ENCODE measurements at places on chromosomes 1 and 21. TPM values are rescaled to one million over a fixed set of nuclear protein-coding genes. Genes with fewer than 3 reads are reported as not detected.

Gene CACNA1S
- total RNA-seq, result not detected

Gene SIM2
- total RNA-seq, result 1.5 TPM

Gene OR14K1
- not detected for total RNA-seq

Gene INSRR
- 0.08 TPM for total RNA-seq

DNA sequence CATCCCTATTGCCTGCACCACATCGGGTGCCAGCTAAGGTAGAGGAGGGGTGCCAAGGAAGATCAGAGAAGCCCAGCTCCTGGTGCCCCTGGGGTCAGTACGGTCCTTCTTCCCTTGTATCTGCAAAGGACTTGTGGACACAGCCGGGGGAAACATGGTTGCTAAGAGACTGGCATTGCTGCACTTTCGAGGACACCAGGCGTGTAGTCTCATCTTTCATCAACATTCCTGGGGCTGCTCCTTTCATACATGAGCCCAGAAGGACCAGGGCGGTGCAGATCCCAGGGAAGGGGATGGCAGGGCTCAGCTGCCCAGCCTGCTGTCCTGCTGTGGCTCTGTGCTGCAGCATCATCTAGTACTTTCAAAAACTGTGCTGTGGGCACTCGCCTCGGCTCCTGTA is 61.0 kb downstream of the RUNX1 start:
- no peak for DNase-seq

GRCh38 chr1:69290291-69290690 is 277.4 kb upstream of the LRRC7 start:
- no peak for DNase-seq

DNA sequence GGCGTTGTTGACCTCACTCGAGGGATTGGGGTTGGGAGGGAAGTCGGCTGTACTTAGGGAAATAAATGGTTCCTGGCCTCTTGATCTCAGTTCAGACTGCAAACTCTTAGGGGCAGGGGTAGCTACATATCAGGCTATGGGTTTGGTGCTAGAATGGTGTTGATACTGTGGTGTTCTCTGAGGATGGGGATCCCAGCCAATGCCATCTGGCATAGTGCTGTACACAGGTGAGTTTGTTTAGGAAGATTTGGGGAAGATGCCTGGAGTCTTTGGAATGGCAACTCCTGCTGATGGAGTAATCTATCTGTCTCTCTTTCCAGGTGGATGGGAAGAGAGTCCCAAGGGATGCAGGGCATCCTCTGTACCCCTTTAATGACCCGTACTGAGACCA is 14.3 kb upstream of the NASP start:
- no peak for DNase-seq

DNA sequence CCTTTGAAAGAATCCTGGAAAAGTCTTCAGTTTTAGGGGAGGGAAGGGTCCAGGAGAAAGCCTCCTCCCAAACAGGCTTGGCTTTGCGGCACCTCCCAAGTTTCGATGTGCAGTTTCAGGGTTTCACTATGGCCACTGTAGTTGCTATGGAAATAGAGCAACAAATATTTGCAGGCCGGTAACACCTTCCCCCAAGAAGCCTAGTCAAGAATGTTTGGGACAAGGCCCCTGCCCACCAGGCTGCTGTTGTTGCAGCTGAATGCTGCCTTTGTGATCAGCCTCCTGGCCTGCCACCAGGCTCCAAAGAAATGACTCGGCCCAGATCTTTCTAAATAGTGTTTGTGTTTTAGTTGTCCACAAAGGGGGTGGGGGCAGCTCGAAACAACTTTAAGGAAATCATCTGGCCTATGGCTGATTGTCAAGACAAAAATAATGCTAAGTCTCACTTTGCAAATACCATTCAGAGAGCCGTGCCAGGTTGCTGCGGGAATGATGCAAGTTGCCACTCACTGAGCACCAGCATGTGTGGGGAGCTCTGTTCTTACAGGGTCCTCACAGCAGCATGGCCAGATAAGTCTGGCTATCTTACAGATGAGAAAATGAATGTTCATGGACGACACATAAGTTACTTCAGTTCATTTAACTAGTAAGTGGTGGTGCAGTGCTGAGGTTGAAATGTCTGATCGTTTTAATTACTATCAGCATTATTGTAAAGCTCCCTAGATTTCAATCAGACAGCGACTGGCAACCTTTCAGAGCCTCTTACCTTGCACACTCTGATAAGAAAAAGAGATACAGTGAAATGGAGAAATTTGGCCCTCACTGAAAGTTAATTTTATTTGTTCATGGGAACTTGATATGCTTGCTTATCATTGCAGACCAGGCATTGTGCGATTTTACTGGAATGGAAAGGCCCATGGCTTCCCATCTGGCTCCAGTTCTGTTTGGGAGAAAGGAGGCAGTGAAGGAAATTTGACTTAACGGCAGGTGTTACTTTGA is 91.2 kb upstream of the JUN start:
- DNase-seq, result no peak

DNA sequence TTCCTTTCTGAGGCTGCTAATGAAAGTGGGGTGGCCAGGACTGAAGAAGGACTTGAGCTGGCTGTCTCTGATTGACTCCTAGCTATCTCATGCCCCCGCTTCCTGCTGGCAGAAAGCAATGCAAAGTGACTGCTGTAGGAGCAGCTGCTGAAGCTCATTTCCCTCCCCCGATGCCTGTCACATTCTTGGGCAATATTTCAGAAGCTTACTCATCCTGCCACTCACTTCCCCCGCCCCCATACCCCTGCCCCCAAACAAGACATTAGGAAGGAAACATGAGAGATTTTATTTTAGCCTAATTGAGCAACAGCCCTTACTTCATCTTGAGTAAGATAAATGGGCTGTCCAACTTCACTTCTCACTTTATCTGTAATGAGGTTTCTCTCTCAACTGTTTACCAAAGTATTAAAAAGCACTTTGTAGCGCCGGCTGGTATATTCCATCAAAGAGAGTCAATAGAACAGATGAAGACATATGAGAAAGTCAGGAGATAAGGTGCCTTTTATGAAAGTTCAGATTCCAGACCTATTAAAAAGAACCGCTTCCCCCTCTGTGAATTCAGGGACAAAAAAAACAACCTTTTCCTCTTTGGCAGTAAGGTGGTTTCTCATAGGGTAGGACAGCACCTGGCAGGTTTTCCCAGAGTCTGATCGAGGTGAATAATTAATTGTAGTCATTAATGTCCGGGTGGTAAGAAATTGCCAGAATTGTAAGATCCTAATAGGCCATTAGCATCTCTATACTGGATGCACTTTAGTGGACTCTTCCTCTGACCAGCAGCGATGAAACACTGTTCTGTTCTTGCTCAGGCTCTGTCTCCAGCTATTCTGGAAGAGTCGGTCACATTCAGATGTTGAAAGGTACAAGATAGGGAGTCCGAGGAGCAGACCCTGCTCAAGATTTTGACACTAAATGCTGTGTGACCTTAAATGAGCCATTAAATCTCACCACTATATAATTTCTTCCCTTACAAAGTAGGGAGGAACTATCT is 70.2 kb downstream of the SH3GLB1 start:
- no peak for DNase-seq

GRCh38 chr1:164668491-164669400 is 109.8 kb downstream of the PBX1 start:
- no peak for DNase-seq

GRCh38 chr1:10917513-10918454 is 94.7 kb upstream of the TARDBP start:
- DNase-seq, result no peak

GRCh38 chr1:151945725-151946722 is 36.7 kb upstream of the THEM4 start:
- DNase-seq, result peak; percentile 96

DNA sequence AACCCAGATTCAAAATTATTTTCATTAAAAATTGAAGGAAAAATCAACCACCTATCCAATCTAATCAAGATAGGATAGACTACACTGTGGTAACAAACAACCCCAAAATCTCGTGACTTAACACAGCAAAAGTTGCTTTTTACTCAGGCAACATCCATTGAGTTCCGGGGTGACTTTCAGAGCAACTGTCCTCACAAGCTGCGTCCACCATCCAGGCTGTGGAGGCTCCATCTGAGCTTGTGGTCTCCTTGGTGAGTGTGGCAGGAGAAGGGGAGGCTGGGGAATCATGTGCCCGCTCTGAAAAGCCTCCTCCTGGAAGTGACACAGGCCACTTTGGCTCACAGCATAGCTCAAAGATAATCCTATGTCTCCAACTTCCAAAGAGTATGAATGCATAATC is 52.4 kb downstream of the CD2 start:
- DNase-seq, result no peak

- no peak for DNase-seq
These were observed 9.3 kb upstream of the IL19 start for GRCh38 chr1:206761159-206761768.

- peak; percentile 67 for DNase-seq
These were observed 416.9 kb downstream of the PTPRU start for GRCh38 chr1:29653034-29653810.

DNA sequence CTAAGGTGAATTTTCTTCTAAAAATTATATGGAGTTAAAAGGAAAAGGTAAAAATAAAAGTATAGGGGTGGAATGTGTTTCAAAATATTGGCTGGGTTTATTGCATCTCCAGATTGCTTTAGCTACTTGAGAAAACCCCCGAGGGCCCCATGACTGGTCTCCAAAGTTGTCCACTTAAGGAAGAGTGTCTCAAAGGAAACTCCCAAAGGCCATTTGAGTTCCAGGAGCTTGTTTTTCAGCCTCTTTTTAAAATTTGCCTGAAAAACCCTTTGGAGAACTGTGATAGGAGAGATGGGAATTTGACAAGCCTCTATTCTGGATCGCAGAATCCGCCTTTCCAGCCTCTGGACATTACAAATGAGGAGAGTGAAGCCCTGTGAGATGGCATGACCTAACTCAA is 225.6 kb downstream of the ZNF326 start:
- DNase-seq, result no peak

DNA sequence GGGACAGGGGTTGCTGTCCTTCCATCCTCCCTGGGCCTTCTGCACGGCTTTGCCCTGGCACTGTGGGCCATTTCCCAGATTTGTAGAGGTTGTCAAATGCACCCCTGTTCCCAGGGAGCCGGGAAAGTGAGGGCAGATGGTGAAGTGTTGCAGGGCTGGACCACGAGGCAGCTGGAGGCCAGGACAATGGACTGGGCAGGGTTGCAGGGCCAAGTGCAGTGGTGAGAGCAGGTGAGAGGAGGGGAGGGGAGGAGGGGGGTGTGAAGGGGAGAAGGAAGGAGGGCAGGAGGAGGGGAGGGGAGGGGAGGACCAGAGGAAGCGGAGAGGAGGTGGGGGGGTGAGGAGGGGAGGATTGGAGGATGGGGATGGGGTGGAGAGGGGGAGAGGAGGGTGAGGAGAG is 443.9 kb downstream of the CAMTA1 start:
- DNase-seq, result no peak

GRCh38 chr1:8544644-8545043 is 226.7 kb downstream of the SLC45A1 start:
- no peak for DNase-seq

GRCh38 chr1:53367503-53368313 is 39.8 kb upstream of the LRP8 start:
- peak; percentile 80 for DNase-seq

DNA sequence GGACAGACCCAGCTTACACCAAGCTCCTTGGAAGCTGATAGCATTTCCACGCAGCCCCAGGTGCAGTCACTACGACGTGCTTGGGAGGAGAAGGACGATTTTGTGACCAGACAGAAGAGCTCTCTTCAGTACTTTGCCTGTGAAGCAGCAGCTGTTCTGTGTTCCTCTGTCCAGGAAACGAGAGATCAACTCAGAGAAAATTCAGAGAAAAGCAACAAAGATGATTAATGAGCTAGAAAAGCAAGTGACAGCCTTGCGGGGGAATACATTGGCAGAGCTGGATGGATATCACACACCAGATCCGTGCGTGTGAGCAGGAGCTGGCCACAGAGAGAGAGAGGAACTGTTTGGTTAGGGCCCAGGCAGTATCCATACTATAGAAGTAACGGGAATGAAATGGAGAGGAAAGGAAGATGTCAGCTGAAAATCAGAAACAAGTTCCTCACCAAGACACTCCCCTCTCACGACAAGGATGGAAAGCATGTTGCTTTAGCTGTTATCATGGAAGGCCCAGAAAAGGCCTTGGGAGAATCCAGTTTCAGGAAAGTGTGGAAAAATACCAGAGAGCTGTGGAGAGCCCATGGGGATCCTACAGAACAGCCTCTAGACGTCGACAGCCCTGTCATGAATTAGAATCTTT is 106.2 kb downstream of the TOMM20 start:
- no peak for DNase-seq

DNA sequence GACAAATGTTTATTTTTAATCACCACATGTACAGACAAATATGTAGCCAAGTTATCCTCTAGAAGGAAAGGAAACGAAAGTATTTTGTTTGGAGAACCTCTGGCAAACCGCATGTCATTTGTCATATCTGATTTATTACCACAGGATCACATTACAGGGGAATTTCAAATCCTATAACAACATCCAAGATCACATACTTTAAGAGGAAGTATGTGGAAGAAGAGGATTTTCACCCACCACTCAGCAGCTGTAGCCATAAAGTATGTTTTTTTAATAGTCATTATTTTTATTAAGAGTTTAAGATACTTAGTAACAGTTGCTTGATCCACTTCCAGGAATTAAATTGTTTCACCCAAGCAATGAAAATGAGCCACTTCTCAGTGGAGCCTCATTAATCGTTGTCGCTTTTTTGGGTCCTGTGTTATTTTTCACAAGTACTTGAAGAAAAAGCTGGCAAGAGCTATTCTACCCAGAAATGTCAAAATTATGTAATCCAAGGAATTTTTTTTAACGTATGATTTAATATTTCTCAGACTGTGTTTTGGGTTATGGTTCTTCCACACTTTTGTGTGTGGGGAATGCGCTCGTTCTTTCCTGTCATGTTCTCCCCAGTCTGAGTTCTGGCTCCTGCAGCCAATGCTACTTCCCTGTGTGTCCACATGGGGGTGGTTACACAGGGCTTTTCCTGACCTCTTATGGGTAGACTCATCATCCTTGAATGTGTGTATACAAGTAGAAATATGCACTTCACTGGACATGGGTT is 6.9 kb downstream of the SERTAD4 start:
- DNase-seq, result no peak

DNA sequence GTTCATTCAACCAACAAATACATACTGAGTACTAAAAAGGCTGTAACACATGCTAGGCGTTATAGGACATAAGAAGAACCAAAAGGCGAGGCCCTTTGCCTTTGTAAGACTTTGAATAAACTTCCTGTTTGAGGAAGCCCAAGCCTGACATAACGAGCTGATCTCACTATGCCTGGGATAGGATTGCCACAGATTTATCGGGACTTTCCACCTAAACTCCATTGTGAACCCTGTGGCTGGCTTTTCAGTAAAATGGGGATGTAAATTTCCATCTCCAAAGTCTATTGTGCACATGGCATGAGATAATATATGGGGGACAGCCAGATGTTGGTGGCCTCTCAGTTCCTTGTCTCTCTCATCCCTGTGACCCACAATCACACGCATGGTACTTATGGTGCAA is 41.9 kb downstream of the LMO4 start:
- DNase-seq, result no peak

DNA sequence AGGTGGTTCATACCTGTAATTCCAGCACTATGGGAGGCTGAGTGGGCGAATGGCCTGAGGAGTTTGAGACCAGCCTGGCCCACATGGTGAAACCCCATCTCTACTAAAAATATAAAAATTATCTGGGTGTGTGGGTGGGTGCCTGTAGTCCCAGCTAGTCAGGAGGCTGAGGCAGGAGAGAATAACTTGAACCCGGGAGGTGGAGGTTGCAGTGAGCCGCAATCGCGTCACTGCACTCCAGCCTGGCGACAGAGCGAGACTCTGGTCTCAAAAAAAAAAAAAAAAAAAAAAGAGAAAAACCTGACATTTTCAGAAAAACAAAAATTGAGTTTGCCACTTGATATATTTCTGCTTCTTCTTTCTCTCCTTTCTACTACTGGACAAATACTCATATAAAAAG is 24.3 kb downstream of the CA6 start:
- DNase-seq, result no peak

- no peak for DNase-seq
These were observed 159.9 kb upstream of the JUN start for GRCh38 chr1:58943776-58944175.

Data from osteocyte (in vitro differentiated cells).